NCI-H1105 treated with DMSO at 0.1 percent for 48 hours (cell line): ENCODE measurements at places on chromosomes 6 and 20.

DNA sequence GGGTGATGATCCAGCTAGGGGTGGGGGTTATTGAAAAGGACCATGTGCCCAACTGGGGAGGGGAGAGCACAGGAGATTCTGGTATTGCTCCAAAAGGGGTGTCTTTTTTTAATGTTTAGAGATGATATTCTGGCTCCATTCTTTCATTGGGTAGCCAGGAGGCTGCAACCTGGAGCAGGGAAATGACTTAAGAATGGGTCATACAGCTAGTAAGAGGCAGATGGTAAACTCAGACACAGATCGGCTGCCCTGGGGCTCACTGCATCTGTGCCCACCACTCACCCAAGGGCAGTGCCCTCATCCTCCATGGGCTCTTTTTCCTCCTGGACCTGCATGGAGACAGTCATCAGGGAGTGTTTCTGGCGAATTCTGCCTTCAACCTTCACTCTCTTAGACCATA, 302.0 kb upstream of the PRDM1 start:
- no peak for DNase-seq

GRCh38 chr20:22455259-22455658, 129.1 kb downstream of the FOXA2 start:
- DNase-seq = no peak

GRCh38 chr20:39057911-39058310, 95.8 kb downstream of the DHX35 start:
- no peak for DNase-seq

DNA sequence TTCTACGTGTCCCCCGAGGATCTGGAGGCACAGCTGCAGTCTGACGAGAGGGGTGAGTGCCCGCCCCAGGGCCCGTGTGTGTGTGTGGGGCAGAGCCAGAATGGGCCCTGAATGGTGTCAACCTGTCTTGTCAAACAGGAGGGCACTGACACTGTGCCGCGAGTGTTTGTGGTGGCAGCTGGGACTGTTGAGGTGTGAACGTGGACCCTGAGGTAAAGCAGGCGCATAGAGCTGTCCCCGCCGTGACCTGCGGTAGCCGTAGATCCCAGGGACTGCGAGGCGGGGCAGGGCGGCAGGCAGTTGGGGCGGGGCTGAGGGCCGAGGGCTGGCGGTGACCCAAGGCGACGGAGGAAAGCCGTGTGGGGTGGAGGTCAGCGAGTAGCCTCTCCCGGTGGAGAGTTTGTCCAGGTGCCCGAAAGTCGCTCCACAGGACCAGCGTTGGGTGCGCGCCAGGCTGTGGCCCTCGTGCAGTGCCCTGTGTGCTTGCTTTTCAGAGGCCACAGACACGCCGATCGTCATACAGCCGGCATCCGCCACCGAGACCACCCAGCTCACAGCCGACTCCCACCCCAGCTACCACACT, 25.2 kb downstream of the UCKL1 start:
- DNase-seq = no peak

GRCh38 chr6:7152462-7152861, 44.7 kb downstream of the RREB1 start:
- DNase-seq = no peak

- no peak for DNase-seq
Observed at GRCh38 chr6:113397236-113397635, 459.9 kb upstream of the MARCKS start.

DNA sequence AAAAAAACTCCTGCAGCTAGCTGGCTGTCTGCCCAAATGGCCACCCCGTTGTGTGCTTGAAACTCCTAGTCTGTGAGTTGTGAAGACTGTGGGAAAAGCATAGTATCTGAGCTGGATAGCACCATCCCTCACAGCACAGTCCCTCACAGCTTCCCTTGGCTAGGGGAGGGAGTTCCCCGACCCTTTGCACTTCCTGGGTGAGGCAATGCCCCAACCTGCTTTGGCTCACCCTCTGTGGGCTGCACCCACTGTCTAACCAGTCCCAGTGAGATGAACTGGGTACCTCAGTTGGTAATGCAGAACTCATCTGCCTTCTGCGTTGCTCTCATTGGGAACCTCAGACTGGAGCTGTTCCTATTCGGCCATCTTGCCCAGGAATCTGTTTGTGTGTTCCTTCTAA, 260.6 kb upstream of the STXBP5 start:
- no peak for DNase-seq

GRCh38 chr6:98724537-98724936, 109.8 kb upstream of the POU3F2 start:
- DNase-seq = no peak
